NCI-H1092 treated with DMSO at 0.1 percent for 48 hours (cell line): ENCODE measurements at places on chromosomes 5 and 9.
A peak's percentile ranks its signal among the peaks of the same experiment; 100 is the strongest.

DNA sequence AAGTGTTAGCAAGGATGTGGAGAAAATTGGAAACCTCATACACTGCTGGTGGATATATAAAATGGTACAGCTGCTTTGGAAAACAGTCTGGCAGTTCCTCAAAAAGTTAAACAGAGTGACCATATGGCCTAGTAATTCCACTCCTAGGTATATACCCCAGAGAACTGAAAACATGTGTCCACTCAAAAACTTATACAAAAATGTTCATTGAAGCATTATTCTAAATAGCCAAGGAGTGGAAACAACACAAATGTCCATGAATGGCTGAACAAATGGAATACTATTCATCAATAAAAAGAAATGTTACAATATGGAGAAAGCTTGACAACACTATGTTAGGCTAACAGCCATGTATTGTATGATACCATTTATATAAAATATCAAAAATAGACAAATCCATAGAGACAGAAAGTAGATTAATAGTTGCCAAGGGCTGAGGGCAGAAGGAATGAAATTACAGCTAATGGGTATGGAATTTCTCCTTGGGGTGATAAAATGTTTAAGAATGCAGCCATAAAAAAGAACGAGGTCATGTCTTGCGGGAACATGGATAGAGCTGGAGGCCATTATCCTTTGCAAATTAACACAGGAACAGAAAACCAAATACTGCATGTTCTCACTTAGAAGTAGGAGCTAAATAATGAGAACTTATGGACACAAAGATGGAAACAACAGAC lies 33.6 kb upstream of the FBP1 start:
- no peak for DNase-seq

- no peak for DNase-seq
Measured at GRCh38 chr5:172444626-172445365, 9.5 kb downstream of the SH3PXD2B start.

DNA sequence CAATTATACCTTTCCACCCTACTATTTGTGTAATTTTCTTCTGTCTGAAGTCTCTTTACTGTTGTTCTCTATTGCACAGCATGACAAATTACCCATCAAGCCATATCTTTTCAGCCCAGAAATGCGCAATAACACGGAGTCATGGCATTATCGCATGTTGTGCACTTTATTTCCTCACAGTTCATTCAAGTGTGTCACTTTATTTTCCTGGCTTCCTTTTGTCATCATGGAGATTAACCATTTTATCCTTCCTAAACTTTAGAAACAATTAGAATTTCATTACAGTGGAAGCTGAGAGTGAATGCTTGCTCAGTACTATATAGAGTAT lies 41.3 kb upstream of the MEF2C start:
- no peak for DNase-seq

- DNase-seq = no peak
Measured at GRCh38 chr5:107457138-107457537, 213.6 kb downstream of the EFNA5 start.

GRCh38 chr5:148011398-148012137 lies 52.2 kb upstream of the SPINK5 start:
- DNase-seq = no peak

DNA sequence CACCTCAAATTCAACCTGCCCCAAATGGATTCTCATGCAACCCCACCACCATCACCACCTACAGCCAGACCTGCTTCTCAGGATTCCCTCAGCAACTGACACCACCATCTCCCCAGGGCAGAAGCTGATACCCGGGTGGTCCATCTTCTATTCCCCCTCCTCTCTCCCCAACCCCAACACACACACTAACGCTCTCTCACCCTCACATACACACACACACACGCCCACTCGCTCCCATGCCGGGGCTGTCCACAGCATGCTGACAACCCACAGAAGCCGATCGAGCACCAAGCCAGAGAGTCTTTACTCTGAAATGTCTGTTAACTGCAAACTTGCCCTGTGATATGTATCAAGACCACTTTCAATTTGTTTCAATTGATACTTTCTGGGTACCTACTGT lies 28.4 kb downstream of the B4GALT1 start:
- no peak for DNase-seq

DNA sequence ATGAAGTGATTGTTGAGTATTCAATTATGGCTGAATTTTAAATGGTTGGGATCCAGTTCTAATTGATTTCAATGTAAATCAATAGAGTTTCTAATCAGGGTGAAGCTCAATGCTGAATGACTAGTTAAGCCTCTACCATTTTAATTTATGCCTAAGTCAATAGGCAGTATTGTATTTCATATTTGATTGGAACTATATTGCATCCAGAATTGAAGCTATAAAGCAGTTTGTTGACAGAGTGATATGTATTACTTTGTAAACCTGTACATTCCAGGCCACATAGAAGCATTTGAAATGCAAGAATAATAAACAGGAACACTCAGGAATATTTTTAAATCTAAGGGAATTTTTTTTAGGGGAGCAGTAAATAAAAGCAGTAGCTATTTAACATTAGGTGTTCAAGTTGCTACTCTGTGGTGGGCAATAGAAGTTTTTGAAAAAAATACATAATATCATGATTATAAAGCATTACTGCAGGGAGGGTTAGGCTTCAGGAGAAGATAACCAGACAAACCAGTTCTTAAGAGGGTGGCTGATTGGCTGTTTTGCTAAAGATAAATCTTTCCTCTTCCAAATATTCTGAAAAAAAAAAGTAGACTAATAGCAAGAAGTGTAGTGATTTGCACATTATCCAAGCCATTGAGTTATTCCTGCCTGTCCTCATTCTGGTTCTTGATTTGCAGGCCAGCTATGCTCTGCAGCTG lies 492.0 kb upstream of the MEF2C start:
- DNase-seq = peak; percentile 44

GRCh38 chr9:77488439-77489126 lies 159.5 kb downstream of the GNA14 start:
- DNase-seq = peak; percentile 13

DNA sequence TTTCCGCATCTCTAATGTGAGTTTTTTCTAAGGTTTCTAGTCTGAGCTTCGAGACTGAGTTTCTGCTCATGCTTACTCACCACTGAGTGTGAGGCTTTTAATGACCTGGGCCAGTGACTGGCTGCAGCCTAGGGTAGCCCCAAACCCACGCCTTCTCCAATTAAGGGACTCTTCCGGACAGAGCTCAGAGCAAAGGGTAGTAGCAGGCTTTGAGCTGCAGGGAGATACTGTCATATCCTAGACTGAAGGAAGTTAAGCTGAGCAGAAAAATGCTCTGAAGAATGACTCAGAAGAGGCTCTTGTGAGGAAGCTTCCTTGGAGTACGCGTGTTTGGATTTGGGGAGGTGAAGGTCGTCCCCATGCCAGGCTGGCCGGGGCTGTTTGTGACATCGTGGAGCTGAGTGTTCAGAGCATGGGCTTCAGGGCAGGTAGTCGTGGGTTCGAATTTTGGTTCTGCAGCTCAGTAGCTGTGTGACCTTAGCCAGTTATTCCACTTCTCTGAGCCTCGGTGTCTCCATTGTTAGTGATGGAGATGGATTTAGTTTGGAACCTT lies 3.5 kb downstream of the USP20 start:
- DNase-seq = no peak

DNA sequence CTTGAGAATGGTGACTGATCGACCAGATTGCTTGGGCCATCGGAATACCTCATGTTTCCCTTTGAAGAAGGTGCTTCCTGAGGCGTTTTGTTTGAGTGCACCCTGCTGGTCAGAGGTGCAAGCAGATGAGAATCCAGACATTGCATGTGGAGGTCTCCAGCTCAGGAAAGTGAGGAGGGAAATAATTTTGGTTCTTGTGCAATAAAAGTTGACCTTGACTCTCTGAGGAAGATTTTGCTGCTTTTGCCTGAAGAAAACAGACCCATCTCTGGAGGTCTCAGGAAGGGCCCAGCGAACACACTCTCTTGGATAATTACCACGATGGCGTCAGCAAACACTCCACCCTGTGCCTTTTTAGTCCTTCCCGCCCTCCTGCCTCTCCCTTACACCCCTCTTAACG lies 69.7 kb downstream of the GRAMD2B start:
- no peak for DNase-seq

DNA sequence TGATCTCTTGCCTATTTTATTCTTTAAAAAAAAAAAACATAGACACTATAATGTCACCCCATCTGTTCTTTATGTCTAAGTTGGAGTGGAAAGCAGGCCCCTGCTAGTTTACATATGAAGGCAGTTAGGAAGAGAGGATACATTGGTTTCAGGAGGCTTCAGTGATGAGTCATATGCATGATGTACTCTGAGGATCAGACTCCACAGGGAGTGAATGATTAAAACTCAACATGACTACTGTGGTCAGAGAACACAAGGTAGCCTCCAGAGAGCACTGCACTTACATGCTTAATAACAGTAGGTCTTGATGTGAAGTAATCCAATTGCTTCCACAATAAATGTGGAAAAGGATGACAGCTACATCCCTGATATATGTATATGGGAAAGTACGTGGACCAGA lies 22.7 kb upstream of the FSTL4 start:
- no peak for DNase-seq

- DNase-seq = no peak
Measured at GRCh38 chr9:116873937-116874914, 187.1 kb downstream of the TRIM32 start.

GRCh38 chr5:139137697-139138096 lies 60.5 kb downstream of the SIL1 start:
- peak; percentile 31 for DNase-seq

DNA sequence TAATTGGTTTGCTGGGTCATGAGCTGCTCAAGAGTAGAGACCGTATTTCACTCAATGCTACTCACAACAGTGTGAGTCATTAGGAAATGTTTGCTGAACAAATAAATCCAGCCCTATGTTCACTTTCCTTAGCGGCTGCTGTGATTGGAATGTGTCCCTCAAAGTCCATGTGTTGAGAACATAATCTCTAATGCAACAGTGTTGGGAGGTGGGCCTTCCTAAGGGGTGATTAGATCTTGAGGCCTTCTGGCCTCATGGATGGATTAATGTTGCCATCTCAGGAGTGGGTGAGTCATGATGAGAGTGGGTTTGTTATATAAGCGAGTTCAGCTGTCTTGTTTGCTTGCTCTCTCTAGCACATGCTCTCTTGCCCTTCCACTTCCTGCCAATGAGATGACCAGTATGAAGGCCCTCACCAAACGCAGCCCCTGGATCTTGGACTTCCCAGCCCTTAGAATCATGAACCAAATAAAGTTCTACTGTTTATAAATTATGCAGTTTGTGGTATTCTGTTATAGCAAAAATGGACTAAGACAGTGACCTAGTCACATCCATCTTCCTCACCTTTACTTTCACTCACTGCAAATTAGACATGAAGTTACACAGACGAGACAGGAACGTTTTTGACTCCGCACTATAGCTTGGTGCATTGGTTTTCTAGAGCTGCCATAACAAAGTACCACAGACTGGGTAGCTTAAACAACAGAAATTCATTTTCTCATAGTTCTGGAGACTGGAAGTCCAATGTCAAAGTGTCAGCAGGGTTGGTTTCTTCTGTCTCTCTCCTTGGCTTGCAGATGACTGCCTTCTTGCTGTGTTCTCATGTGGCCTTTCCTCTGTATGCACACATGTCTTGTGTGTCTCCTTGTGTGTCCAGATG lies 50.9 kb upstream of the FAM169A start:
- DNase-seq = no peak

DNA sequence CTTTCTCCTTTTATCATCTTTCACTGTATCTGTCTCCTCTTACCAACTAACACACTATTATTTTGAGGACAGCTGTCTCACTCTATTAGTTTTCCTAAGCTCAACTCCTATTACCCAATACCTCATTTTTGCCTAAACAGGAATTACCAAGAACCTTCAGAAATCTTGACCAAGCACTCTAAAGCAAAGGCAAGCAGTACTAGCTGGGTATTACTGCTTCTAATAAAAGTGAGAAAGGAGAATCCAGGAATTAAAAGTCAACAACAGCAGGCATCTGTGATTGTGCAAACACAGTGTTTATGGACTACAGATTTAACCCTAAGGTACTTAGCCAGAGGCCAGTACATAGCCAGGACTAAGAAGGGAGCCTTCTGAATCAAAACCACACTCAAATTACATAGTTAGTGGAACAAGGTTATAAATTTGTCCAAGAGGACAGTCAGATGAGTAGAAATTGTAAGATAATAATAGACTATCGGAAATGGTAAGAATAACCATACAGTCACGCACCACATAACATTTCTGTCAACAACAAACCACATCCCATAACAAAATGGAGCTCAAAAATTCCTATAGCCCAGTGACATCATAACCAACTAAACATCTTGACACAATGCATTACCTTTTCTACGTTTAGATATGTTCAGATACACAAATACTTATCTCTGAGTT lies 8.3 kb downstream of the RFX3 start:
- DNase-seq = no peak

- DNase-seq = no peak
Measured at GRCh38 chr9:32596936-32597335, 24.0 kb upstream of the NDUFB6 start.

GRCh38 chr5:26889815-26890214 lies 148.6 kb downstream of the CDH9 start:
- peak; percentile 86 for DNase-seq

- no peak for DNase-seq
Measured at GRCh38 chr5:98585661-98586310, 187.7 kb upstream of the RGMB start.
